ENCODE measurements at places on chromosomes 6 and 20.

DNA sequence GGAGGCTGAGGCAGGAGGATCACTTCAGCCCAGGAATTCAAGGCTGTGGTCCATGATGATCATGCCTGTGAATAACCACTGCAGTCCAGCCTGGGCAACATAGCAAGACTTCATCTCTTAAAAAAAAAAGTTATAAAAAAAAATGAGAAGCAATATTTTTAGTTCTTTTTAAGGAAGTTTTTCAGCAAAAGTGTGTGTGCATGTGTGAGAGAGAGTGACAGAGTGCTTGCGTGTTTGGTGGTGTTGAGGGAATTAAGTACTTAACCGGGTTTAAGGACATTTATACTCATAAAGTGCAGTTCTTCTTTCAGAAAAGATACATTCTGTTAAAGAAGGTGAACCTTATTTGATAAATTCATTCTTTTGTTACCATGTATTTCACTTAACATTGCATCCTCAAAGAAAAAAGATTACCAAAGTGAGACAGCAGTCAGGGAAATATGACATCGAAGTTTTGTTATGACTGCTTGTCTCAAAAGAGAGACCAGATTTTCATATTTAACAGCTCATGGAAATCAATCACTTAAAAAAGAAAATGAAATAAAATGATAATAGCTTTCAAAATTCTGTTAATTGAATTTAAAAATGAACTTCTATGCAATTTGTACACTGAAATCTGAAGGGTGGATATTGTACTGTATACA is 254.7 kb downstream of the ARHGAP18 start:
- no peak for DNase-seq

- no peak for DNase-seq
Measured at GRCh38 chr6:44176762-44177509, 18.3 kb downstream of the CAPN11 start.

- no peak for DNase-seq
Measured at GRCh38 chr20:59134182-59134581, 29.4 kb upstream of the ZNF831 start.

GRCh38 chr6:29746846-29747687 is 23.8 kb downstream of the HLA-F start:
- DNase-seq: no peak

DNA sequence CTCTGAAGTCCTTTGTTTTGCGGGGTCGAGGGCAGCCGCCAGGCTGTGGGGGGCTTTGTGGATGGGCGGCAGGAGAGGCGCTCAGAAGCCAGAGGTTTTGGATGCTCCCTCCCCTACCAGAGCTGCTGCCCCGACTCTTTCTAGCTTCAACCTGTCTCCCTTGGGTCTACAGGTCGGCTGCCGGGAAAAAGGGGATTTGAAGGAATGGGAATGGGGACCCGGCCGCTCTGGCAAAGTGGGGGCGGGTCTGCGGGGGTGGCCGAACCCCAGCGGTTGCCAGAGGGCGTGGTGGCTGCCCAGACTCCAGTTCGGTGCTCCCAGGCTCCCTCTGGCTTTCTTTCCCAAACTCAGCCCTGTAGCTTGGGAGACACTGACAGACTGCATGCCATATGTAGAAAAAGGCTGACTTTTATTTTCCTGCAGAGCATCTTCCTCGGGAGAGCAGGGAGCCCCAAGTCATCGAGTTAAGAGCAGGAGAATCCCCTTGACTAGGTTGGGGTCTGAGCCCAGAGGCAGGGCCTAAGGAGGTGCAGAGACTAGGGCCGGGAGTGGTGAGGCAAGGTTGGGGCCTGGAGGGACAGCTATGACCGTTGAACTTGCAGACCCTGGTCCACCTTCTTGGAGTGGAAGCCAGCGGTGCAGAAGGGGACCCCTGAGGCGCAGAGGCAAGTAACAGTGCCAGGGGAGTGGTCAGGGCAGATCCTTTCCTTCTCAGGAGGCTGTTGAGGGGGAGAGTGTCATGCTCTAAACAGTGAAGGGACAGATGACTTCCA is 1.4 kb upstream of the PPP1R18 start:
- no peak for DNase-seq

- no peak for DNase-seq
Measured at GRCh38 chr6:22152841-22153240, 144.0 kb downstream of the PRL start.

DNA sequence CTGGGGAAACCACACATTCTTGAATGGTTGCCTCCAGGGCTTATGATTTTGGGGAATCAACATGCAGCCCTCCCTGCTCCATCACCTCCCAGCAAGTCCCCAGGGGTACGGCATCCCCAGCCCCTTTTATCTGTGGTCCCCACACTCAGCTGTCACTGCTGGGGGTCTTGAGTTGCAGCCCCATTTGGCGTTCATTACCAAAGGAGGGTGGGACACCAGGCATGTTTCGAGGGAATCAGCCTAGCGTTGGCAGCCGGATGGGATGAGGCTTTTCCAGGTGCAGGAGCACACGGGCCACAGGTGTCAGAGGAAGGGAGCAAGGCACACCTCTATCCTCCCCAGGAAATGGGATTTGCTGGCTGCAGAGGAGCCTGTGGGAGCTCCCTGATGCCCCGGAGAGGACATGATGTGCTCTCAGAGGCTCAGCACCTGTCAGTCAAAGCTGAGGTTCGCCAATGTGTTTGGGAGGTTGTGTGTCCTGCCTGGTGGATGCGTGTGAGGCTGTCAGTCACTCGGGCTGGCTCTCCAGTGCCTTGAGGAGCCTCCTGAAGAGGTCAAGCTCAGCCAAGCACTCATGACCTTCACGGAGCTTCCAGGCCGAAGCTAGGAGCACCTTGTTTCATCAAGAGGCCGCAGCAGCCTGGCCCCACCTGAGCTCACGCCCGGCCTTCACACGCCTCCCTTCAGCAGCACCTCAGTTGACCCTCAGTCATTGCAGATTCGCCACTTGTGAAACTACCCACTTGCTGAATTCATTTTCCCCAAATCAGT is 95.0 kb downstream of the ERMARD start:
- DNase-seq: no peak

DNA sequence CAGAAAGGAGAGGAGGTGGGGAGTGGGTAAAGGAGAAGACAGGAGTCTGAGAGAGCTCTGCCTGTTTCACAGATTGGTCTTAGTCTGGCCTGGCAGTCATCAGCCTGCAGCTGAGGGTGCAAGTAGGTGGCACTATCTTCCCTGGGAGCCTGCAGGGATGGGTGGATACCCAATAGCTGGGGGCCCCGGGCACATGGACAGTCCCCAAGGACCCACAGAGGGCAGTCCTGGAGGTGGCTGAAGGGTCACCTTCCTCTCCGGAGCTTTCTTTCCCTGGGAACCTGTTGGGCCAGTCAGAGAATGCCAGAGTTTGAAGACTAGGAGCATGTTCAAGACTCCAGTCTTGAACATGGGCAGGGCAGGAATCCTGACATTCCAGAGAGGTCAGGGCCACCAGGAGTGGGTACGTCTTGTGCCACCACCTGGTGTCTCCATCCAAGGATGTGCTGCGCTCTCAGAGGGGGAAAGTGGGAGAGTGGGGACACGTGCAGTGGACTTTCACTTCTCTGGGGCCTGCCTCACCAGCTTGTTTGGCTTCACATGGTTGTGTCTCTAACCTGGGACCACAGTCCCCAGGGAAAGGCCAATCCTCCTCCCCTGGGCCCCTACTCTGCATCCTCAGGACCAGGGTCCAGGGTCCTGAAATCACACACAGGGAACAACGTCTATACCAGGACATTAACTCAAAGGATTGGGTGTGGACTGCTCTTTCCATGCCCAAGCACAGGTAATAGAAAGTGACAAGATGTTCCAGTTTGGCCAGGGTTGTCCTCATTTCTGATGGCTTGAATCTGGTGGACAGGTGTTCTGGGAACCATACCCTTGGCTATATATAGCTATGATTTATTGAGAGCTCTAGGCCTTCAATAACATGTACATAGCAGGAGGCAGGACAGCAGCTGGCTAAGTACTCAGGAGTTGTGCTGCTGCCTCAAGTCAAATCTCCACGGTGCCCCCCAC is 18.0 kb downstream of the AARS2 start:
- DNase-seq: no peak

DNA sequence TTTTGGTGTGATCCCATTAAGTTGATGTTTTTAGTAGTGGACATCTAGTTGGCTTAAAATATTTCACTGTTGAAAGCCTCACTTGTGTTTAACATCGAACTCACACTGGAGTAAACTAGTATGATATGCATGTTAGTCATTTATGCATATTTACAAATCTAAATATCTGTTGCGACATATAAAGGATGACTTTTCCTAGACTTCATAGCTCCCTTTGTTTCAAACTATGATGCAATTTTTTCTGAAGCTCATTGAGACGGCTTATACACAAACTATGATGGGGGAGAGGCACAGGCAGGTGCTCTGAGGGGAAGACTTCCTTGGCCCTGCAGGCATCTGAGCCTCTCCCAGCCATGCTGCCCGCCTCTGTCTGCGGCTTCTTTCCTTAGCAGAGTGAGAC is 11.8 kb upstream of the FOXC1 start:
- no peak for DNase-seq

DNA sequence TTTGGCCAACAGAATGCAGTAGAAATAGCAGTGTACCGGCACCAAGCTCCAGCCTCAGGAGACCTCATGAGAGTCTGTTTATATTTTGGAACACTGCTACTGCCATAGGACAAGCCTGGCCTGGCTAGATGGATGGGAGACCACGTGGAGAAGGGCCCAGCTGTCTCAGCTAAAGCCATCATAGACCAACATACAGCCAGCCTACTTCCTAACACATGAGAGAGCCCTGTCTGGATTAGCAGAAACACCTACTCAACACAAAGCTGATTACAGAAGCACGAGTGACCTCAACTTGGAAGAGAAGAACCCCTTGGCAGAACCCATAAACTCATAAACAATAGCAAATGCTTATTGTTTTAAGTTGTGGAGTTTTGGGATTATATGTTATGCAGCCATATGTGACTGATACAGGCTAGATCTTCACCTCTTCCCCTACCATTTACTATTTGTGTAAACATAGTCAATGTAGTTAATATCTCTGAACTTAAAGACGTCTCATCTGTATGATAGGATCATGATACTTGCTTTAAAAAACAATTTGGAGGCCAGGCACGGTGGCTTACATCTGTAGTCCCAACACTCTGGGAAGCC is 199.4 kb upstream of the ZNF217 start:
- no peak for DNase-seq

- DNase-seq: no peak
Measured at GRCh38 chr6:37285861-37286311, 27.9 kb upstream of the TMEM217 start.

- DNase-seq: no peak
Measured at GRCh38 chr6:67458265-67458664, 1176.8 kb upstream of the ADGRB3 start.

- DNase-seq: no peak
Measured at GRCh38 chr20:63163596-63164483, 52.1 kb downstream of the YTHDF1 start.
